Activated T-cell treated with anti-CD3 and anti-CD28 coated beads, Interleukin-2, amount 50 U/mL, for 72 hours (primary cell): ENCODE measurements at places on chromosomes 3 and 15.

- no peak for DNase-seq
Measured at GRCh38 chr15:60243769-60244168, 154.0 kb downstream of the ANXA2 start.

DNA sequence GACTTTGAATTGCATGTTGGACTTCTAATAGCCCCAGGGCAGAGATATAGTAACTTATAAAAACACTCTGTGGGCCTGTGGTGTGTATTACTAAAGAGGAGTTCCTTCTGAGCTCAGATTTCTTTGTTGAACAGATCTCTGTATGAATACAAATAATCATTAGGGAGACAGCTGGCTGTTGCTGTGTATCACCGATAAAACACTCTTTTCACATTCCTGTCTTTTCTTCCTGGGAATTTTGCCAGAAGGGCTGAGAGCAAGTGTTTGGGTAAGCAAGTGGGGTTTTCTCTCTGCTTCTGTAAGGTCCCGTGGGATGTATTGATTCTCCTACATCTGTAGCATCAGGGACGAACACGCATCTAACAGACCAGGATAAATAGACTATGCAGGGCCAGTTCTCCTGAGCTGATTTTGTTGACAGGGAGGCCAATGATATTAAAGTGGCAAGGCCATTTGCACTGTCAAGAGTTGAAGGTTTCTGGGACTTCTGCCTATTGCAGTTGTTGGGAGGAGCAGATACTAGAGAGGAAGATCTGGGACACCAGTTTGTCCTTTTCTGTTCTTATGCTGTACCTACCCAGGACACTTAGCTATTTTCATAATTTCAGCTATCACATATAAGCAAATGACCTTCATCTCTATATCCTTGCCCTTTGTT lies 225.9 kb upstream of the CD96 start:
- no peak for DNase-seq

- DNase-seq, result no peak
Measured at GRCh38 chr3:114377426-114377825, 83.6 kb downstream of the TIGIT start.

DNA sequence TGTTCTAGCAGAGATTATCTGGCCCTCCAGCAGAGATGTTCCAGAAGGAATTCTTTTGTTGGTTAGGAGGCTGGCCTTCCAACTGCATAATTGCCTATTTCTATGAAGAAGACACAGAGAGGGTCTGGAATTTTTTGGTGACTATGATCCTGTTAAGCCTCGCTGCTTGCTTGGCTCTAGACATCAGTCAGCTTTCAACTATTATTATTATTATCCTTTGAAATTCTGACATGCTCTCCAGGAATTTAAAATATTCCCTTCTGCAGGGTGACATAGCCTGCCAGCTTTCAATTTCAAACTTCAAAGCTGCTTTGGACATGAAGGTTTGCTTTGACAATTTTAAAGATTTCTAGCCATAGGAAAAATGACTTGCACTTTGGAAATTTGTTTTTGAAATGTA lies 26.3 kb upstream of the ZNF148 start:
- no peak for DNase-seq

DNA sequence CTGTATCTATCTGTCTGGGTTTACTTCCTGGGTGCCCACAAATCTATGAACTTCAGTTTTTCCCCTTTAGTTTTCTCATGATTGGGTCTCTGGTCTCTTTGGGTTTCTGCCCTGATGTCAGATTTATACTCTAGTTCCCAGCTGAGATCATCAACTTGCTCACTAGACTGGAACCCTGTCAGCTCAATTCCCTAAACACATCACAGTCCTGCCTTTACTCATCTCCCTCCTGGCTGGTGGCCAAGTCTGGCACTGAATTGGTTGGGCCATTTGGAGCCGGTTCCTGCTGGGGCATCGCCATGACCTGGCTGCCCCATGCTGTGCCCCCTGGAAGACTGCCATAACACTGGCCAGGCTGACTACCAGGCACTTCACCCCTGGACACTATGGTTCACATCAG lies 345.3 kb downstream of the CHST2 start:
- no peak for DNase-seq

GRCh38 chr15:99965376-99965775 lies 232.1 kb upstream of the LYSMD4 start:
- no peak for DNase-seq

DNA sequence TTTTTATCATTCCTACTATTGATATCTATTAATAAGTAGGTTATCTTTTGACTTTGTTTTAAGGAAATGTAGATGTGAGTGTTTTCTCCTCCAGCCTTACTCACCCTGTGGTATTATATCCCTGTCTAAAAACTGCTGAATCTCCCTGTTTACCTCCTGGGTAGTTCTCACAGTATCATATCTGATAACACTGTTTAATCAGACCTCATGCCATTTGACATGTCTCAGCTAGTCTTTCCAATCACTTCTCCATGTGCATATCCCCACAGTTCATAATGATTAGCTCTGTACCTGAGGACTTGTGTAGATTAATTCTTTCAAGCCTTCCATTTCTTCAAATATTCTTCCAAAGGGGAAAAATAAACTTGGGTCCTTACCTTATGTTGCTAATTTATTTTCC lies 30.7 kb downstream of the DUOX2 start:
- no peak for DNase-seq

- DNase-seq, result no peak
Measured at GRCh38 chr3:107690522-107691138, 167.9 kb downstream of the BBX start.

DNA sequence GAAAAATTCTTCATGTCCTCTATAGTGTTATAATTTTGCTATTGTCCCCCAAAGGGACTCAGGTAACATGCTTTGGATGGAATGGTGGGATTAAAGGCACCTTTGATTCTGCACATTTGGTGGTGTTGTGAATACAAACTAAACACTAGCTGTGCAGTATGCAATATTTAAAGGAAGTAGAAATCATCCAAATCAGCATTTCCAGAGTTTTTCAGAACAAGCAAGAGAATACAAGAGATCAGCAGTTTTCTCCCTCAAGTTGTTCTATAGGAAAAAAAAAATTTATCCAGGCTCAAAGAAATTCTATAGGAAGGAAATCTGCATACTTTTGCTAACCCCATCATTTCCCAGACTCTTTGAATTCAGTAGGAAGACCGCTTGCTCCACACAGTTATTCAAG lies 10.2 kb upstream of the ADIPOQ start:
- DNase-seq, result no peak

- DNase-seq, result no peak
Measured at GRCh38 chr3:108178676-108179075, 43.5 kb downstream of the IFT57 start.

GRCh38 chr3:187286467-187287059 lies 5.0 kb downstream of the MASP1 start:
- DNase-seq, result no peak

DNA sequence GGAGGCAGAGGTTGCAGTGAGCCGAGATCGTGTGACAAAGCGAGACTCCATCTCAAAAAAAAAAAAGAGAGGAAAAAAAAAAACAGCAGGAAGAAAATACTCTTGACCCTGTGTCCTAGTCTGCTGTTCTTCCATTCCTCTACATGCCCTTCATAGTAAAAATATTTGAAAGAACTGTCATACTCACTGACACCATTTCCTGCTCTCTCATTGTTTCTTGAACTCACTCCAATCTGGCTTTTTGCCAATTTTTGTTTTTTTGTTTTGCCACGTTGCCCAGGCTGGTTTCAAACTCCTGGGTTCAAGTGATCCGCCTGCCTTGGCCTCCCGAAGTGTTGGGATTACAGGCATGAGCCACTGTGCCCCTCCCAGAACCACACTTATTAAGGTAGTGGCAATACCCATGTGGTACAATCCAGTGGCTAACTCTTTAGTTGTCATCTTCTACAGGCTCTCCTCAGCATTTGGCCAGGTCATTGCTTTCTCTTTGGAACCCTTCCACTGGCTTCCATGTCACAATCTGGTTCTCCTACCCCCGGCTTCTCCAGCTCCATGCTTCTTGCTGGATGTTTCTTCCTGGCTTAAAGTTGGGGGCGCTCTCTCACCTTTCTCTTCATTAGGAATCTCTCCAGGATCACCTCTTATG lies 238.2 kb upstream of the C2CD4B start:
- no peak for DNase-seq

GRCh38 chr3:54342676-54343075 lies 220.3 kb downstream of the CACNA2D3 start:
- DNase-seq, result no peak

DNA sequence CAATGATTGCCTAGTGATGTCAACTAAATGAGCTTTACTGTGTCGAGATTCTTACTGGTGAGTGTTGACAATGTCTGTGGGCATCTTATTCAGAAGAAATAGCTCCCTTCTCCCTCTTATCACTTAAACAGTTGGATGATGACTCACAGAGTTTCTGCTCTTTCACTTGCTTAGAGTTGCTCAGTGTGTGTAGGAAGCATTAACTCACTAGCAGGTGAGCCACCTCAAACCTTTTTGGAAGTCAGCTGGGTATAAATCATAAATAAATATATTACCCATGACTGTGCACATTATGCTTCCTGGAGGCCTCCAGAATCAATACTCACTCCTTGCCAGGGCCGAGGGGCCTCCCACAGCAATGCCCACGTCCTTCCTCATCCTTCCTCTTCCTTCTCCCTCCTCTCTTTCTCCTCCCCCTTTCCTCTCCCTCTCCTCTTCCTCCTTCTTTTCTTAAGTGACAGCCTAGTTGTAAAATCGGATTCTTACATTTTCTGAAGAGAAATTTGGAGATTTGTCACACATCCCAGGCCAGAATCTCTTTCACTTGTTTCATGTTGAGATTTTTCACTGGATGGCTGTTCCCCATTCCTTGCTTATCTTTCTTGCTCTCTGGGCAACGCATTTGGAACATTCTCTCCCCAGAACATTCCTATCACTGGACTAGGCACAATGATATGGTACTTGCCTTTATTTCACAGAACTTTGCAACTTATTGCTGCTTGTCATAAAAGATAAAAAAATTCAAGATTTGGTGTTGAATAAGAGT lies 17.5 kb downstream of the SHC4 start:
- DNase-seq, result no peak

- no peak for DNase-seq
Measured at GRCh38 chr15:67512140-67512539, 8.8 kb upstream of the C15orf61 start.

DNA sequence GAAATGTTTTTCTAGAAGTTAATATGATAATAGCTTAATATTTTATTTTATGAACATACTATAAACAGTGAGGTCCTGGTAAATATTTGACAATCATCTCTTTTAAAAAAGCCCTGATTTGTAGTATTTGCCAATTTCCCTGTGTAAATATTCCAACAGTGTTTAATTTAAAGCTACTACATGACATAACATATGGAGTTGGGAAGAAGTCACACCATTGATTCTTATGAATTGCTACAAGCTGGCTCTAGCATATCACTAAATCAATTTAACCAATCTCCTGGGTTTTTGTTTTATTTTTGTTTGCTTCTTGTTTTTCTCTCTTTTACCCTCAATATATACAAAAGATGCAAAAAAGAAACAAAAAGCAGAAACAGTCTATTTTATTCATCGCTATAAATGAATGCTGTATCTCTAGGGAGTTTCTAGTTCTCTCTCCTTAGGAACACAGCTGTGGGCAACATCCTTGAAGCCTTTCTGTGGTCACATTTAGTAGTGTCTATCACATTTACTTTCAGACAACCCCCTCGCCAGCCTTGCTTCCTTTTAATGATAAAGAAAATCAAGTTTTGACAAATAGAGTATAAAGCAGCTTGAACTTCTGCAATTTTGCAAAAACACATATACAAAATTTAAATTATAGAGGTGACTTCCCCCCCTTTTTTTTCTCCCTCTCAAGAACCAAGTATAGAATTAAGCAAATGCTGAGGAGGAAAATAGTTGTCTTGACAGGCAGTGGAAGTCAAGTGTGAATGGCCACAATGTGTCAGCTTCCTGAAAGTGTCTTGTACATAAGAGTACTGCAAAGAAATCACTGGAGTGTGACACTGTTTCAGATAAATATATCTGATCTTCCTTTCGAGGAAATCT lies 21.4 kb downstream of the CCR1 start:
- no peak for DNase-seq

DNA sequence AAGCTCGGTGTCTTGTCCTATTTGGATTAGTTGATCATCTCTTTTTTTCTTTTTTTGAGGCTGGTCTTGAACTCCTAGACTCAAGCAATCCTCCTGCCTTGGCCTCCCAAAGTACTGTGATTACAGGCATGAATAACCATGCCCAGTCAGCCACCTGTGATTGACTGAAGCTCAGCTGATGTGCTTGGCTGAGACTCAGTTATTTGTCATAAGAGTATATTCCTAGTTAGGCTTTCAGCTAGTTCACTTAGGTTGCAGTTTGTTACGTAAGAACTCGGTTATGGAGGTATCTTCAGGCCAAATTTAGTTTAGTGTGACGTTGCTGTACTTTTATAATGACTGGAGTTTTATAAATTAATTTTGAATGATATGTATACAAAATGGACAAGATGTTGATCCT lies 365.0 kb downstream of the SV2B start:
- no peak for DNase-seq

DNA sequence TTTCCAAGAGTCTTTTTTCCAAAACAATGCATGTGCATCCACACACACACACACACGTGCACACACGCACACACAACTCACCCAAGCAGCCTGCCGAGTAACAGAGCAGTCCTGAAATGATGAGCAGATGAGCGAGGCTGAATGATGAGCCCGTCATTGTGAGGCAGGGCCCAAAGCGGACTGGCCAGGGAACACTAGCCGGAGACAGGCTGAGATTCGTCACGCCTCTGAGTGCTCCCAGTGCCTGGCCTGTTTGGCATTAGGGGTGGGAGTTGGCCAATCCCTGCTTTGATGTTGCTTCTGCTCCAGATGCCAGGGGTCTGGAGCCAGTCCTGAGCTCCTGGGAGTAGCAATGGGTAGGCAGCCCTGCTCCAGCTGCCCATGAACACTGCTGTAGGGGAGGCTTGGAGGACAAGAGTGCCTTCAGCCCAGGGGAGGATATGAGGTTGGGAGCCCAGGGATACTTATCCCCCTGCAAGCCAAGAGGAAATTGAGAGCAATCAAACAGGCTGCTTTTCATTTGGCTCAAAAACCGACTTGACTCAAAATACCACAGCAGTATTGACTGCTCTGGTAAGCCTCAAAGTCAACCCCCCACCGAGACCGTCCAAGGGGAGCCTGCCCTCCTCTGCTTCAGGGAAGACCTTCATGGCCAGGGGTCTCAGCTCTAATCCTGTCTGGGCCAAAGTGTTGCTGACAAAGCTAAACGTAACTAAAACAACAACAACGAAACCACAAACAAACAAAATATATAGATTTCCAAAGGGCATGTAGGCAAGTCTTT lies 22.9 kb downstream of the COLQ start:
- no peak for DNase-seq

GRCh38 chr3:72659596-72659995 lies 188.6 kb downstream of the SHQ1 start:
- no peak for DNase-seq

- DNase-seq, result peak; percentile 34
Measured at GRCh38 chr15:38508647-38509046, 54.7 kb downstream of the FAM98B start.

GRCh38 chr15:80404057-80404760 lies at the start of gene ARNT2:
Gene ARNT2, plus strand, starts transcription at chr15:80404382. Its CDS starts 134 bp downstream, at chr15:80404516.
- peak; percentile 1 for DNase-seq
